Stimulated activated CD8-positive, alpha-beta memory T cell treated with anti-CD3 and anti-CD28 coated beads, Interleukin-2, amount 100 ng/mL, for 48 hours (primary cell): ENCODE measurements at places on chromosomes 6 and 20.

GRCh38 chr6:81755551-81755950 lies 3.1 kb upstream of the TENT5A start:
- DNase-seq = no peak

- no peak for DNase-seq
These were observed 31.1 kb upstream of the CARMIL1 start for GRCh38 chr6:25248123-25248522.

DNA sequence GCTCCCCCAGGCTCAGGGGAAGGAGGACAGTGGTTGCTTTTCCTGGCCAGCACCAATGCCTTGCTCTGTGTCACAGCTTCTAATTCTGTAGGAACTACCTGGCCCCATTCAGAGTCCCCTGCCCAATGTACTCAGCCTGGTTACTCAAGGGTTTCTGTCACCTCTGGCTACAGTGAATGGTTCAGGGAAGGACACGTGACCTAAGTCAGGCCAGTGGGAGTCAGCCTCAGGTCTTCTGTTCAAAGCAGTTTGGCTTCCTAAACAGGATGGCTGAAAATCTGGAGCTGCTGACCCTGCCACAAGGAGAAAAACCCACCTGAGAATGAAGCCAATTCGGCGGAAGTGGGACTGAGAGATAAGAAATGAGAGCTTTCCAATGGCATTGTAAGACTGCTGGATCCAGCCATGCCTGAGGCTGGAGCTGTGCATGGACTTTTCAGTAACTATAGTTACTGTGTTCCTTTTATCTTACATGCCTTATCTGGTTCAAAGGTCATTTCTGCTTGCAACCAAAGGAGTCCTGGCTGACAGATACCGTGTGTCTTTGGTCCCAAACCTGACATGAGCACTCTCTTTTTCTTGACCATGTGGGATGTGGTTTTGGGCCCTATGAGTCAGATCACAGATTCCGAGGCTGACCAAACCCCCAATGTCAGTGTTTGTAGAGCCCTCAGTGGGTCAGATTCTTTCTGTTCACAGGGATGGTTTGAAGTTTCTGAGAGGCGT lies 104.3 kb downstream of the SULF2 start:
- DNase-seq = no peak

DNA sequence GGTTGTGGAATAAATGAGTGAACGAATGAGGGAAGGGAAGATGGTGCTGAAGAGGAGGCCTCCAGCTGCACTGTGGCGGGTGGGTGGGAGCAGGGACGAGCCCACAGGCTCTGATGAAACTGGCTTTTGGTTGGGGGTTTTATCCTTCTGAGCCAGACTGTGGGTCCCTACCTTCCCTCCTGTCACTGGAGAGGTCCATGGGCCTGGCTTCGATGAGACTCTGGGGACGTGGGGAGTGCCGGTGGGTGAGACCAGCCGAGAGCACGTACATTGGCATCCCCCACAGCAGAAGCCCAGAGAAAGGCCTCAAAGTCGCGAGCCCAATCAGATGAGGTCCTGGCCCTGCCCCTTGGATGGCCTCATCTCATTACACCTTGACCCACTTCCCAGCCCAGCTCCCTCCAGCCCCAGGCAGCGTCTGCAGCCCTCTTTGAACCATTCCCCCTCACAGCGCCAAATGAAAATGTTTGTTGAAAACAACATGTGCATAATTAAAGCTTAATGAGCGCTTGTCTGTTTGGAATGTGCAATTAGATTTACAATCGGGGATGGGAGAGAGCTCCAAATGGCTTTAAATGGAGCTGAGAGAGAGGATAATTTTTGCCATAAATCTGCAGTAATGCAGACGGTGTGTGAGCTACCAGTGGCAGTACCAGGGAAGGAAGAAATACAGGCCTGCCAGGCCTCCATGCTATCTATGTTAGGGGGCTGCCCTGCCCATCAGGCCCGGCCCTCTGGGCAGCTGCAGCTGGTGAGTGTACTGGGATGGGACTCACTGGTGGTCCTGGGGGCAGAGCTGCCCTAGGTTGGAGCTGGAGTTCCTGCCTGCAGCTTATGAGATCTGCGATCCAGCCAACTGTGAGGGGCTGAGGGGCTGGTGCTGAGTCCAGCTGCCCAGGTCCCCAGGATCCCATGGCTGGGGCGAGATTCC lies 47.2 kb downstream of the TOX2 start:
- DNase-seq = no peak

DNA sequence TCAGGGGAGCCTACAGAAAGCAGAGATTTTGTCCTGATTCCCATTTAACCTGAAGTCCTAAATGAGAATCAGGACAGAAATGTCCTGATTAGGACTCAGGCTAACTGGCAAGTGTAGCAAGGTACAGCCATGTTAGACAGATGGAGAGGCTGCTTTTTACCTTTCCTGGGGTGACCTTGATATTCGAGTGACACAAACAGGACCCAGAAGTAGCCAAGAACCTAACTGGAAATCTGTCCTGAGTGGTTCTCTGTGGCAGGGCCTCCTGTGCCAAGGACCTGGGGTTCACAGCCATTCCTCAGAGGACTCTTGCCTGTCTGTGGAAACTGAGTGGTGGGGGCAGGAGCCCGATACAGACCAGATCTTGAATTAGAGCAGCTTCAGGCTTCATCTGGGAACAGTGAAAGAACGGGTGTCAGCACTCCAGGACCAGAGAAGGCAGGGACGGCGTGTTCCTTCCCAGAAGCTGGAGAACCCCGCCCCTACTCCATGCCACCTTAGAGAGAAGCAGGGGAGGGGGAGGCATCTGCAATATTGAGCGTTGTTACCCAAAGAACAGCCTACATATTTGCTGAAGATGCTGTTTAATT lies 4.3 kb upstream of the FUCA2 start:
- DNase-seq = no peak

DNA sequence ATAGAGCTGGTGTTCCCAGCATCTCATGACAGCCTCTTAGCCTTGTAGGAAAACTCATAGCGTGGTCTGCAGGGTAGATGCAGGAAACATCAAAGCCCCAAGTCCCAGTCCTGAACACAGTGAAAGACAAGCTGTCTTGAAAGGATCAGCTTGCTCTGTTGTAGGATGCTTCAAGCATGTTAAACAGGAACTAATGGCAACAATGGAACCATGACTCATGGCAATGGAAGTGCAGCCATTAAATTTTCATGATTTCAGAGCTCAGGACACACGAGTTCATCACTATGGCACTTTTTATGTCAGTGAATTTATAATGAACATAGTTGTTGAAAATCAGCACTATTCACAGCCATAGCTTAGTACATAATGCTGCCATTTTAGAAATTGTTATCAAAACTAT lies 367.7 kb downstream of the KIF16B start:
- DNase-seq = no peak

GRCh38 chr6:2986722-2987221 lies 12.9 kb upstream of the NQO2 start:
- no peak for DNase-seq

GRCh38 chr20:63808964-63809674 lies 21.9 kb downstream of the ZBTB46 start:
- no peak for DNase-seq

GRCh38 chr20:46219920-46220319 lies 88.4 kb downstream of the CDH22 start:
- DNase-seq = no peak

DNA sequence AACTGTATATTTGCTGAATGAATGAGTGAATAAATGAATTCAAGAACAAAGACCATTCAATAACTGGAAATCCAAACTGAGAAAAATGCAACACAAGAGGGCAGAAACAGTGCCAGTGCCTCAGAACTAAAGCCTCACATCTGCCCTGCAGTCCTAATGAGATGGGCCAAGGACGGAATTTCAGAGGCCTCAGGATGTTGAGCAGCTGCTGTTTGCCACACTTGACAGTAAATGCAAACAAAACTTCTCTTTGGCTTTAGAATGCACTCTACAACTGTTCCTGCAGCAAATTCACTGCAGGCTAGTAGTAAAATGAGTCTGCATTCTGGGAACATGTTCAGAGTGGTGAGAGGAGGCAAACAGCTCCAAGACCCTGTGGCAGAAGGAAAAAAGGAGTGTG lies 177.6 kb upstream of the LRFN2 start:
- DNase-seq = no peak

DNA sequence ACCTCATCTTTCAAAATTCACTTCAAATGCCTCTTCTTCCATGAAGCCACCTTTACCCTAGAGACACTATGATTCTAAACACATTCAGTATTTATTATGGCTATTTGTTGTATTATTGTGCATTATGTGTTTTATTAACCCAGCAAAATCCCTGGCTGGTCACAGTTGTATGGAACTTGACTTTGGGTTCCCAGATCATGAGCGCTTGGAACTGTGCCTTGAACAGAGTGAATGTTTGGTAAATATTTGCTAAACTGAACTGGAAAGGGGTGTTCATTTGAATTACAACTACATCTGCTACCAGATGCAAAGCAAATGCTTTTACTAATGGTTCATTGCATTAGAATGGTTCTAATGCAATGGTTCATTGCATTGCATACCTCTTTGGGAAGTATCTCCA lies 259.8 kb downstream of the PKHD1 start:
- no peak for DNase-seq

GRCh38 chr20:54214566-54214965 lies 6.7 kb downstream of the PFDN4 start:
- DNase-seq = no peak

DNA sequence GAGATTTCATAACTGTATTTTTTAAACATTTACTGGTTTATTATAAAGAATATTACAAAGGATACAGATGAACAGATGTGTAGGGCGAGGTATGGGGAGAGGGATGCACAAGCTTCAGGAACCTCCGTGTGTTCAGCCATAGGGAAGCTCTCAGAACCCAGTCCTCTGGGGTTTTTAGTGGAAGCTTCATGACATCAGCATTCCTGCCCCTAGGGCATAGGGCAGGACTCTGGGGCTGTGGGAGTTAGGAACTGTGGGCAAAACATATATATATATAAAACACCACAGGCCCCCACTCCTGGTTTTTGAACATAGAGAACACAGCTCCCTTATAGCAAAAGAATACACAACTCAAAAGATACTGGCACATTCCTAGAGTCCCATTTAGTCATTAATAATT lies 21.9 kb downstream of the EFCAB8 start:
- DNase-seq = no peak

GRCh38 chr6:43211955-43212354 lies 17.3 kb downstream of the DNPH1 start:
- DNase-seq = no peak

GRCh38 chr6:79416931-79417330 lies 120.3 kb downstream of the LCA5 start:
- no peak for DNase-seq

GRCh38 chr20:12786276-12786675 lies 222.5 kb upstream of the SPTLC3 start:
- no peak for DNase-seq

- DNase-seq = no peak
These were observed 654 bp downstream of the TMEM14C start for GRCh38 chr6:10723567-10723881.

DNA sequence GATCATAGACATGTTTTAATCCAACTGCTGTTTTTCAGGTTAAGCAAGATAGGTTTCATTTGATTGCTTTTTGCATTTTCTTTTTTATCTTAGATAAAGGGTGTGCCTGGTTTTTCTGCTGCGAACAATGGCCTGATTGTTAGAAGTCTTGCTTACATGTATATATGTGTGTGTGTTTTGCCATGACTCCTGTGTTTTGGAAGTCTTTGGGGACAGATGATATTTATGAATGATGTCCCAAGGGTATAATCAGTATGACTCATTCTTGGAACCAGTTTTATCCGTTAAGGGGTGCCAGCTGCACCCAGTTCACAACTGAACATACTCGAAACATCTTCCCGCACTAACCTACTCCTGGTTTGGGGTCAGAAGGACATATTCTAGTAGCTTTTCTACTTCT lies 230.1 kb upstream of the SUPT3H start:
- no peak for DNase-seq

GRCh38 chr6:13432526-13433184 lies 54.7 kb downstream of the GFOD1 start:
- no peak for DNase-seq

DNA sequence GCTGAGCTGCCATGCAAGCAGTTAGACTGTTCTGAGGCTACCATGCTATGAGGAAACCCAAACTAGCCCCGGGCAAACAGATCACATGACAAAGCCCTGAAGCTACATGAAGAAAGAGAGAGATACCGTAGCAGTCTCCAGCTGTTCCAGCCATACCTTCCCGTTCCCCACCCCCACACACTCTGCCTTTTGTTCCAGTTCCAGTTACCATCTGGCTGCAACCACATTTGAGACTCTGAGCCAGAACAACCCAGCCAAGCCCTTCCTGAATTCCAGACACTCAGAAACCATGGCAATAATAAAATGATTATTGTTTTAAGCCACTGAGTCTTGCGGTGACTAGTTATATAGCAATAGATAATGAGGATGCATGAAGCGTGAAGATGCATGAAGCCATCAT lies 28.3 kb downstream of the RIN2 start:
- DNase-seq = no peak

- no peak for DNase-seq
These were observed 28.9 kb downstream of the ESF1 start for GRCh38 chr20:13755809-13756208.

GRCh38 chr20:26135325-26136110 lies 438.9 kb upstream of the ZNF337 start:
- no peak for DNase-seq

DNA sequence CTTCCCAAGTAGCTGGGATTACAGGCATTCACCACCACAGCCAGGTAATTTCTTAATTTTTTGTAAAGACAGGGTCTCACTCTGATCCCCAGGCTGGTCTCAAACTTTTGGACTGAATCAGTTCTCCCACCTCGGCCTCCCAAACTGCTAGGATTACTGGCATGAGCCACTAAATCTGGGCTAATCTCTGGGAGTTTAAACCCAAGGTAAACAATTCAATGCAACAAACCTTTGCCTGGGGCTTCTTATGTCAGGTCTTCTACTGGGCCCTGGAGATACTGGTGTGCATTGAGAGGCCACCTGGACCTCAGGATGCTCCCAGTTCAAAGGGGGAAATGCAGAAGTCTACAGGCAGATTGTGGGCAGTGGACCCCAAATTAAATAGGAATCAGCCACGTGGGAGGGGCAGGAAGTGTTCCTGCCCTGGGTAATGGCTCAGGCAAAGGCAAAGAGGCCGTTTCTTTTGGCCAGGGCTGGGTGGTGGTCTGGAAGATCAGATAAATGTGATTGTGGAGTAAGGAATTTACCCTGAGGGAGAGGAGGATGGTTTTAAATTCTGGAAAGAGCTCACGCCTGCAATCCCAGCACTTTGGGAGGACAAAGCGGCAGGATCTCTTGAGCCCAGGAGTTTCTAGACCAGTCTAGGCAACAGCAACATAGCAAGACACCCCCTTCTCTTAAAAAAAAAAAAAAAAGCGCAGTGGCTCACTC lies 1.3 kb upstream of the MYBL2 start:
- DNase-seq = no peak

GRCh38 chr6:116180375-116180774 lies 54.4 kb upstream of the COL10A1 start:
- no peak for DNase-seq

DNA sequence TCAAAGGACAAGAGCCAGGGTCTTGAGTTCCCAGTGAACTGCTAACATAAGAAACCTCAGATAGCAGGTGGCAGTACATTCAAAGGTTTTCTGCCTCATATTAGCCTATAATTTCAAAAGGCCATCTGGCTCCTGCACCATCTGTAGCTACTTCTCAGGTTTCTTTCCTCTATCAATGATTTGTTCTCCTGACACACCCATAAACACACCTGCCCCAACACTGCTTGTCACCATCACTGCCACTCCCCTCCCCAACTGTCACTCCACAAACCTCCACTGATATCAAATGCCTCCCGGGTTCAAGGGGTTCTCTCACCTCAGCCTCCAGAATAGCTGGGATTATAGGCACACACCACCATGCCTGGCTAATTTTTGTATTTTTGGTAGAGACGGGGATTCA lies 152.7 kb upstream of the SLC22A16 start:
- no peak for DNase-seq
